ENCODE measurements at places on chromosomes 6 and 20.

DNA sequence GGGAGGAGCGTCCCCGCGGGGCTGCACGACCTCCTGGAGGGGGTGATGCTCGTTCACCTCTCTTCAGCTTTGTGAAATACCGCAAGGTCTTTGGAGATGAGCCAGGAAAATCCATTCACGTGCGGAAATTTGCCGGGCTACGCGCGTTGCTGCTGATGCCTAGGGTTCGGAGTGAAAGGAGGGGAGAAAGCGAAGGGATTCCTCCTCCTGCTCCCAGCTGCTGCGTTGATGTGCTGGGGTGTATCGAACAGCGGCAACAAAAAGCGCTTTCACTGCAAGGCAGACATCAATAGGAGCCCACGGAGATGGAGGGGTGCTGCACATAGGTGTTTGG is 391 bp upstream of the B3GAT2 start:
- no peak for ATAC-seq

DNA sequence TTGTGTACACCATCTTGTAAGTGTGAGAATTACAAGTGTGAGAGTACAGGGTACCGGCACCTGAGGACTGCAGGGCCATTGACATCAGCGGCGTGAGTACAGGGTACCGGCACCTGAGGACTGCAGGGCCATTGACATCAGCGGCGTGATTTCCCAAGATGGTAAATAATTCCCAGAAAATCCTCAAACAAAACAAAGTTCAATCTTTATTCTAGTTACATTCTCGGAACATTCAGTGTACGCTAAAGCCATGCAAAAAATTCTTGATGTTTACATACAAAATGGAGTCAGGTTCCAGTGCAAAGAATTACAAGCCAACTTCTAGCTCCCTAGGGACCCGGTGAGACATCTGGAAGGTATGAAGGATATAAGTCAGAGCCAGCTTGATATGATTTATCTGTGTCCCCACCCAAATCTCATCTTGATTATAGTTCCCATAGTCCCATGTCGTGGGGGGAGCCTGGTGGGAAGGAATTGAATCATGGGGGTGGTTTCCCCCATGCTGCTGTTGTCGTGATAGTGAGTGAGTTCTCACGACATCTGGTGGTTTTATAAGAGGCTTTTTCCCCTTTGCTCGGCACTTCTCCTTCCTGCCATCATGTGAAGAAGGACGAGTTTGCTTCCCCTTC is 172.7 kb downstream of the TTLL2 start:
- ATAC-seq: no peak

- ATAC-seq: no peak
Measured at GRCh38 chr20:38164624-38165088, 414 bp downstream of the TGM2 start.

DNA sequence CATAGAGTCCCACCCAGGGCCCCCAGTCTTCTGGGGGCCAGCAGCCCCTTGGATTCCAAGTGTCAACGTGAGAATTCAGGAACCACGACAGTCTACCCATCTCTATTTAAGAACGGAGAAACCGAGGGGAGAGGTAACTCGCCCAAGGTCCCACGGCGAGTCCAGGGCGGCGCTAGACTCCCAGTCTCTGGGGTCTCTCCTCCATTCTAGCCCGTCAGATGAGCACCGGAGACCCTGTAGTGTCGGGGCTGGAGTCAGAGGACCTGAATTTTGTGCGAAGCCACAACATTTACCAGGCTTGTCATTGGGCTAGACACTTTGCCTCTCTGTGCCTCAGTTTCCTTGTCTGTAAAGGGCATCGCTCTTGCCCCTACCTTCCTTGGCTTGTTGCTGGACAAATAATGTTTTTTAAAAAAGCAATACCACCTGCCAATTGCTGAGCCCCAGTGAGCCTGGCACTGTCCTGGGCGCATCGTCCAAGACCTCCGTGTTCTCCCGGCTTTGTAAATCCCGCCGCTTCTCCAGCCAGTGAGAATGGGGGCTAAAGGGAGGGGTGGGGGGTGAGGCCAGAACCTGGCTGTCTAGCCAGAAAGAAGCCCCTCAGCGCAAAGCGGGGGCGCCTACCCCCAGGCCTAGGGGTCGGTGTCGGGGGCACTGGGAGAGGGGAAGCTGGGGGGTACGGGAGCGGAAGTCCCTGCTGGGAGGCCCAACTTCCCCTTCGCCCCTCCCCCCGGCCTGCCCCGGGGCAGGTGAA is 91.7 kb downstream of the NCR2 start:
- ATAC-seq: no peak

GRCh38 chr6:33675968-33676367 is 35.5 kb downstream of the UQCC2 start:
- ATAC-seq: no peak

DNA sequence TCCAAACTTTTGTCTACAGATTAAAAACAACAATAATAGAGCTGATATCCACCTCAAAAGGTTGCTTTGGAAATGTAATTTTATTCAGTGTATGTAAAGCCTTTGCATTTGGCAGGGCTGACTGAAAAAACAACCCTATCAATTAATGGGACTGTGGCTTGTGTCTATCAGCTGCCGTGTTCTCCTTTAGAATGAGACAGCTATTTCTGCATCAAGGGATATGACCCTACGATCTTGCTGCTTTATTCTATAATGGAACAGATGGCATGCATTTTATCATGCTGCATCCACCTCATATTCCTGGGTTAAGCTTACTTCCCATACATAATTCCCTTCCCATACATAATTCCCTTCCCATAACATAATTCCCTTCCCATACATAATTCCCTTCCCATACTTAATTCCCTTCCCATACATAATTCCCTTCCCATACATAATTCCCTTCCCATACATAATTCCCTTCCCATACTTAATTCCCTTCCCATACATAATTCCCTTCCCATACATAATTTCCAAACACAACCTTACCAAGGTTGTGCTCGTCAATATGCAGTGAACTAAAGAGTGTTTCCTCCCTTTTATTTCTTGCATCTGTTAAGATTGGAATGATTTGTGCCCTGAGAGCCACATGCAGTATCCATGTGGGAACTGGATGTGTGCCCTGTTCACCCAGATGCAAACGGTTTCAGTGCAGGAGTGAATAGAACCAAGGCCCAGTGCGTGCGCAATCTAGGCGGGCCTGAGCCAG is 26.8 kb downstream of the SERPINB6 start:
- ATAC-seq: no peak

GRCh38 chr6:20126789-20127653 is 85.2 kb downstream of the MBOAT1 start:
- ATAC-seq: peak; percentile 83

- ATAC-seq: no peak
Measured at GRCh38 chr6:47524136-47524845, 46.7 kb downstream of the CD2AP start.

DNA sequence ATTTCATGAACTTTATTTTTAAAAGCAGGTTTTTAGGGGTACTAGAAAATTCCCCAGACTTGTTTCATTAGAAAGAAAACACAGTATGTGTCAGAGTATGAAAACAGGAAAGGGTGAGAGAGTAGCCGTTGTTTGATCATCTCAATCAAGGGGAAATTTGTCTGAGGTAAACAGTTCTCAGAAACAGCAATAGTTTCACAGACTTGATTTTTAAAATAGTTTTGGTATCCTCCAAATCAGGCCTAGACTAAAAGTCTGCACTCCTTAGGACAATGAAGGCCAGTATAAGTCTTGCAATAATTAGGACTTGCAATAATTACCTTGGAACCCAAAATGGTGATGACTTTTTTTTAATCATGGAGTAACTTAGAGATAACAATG is 176.6 kb upstream of the TAB2 start:
- ATAC-seq: peak; percentile 80

DNA sequence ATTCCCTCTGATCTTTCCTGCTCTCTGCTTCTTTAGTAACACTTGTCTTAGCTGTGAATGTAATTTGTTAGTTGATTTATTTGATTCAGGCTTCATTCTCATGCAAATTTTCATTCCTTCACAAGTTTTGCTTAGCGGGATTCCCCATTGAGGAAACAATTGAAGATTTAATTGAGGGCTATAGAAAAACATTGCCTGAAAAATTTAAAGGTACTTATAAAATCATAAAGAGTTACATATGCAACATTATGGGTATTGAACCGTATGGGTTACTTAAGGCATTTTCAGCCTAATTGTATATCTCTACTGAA is 11.9 kb upstream of the ZSCAN9 start:
- ATAC-seq: no peak

DNA sequence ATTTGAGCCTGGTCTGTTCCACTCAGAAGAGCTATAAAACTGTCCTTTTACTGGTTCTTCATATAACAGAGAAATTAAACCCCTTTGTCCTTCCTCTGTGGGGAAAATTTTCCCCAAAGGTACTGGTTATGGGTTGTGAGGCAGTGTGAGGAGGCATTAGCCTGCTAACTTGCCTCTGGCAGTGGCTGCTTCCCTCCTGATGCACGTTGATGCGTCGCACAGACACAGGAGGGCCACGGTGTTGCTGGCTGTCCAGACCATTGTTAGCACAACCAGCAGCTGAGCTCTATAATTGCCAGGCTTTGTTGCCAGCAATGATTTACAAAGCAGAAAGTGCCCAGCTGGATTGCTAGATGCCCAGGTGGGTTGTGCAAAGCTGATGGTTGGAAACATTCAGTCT is 10.1 kb downstream of the AAR2 start:
- ATAC-seq: no peak

DNA sequence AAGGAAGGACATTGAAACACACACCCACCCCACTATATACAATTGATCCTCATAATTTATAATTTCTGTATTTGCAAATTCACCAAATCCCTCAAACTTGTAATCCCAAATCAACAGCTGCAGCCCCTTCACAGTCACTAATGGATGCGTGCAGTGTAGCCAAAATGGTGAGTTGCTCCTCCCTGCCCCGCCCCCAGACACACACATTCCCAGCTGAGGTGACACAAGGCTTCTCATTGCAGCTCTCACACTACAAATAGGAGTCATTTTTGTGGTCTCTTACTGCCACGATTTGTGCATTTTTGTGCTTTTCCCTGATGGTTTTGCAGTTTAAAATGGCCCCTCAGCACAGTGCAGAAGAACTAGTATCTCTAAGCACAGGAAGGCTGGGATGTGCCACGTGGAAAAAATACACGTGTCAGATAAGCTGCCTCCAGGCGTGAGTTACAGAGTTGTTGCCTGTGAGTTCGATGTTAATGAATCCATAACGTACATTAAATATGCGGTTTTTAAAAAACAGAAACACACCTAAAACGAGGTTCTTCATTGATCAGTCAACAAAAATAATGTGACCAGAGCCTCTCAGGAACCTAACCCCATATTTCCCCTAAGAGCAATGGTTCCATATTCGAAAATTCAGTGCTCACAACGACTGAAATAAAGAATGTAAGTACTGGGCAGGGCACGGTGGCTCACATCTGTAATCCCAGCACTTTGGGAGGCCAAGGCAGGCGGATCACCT is 8.2 kb downstream of the ATP9A start:
- ATAC-seq: no peak

DNA sequence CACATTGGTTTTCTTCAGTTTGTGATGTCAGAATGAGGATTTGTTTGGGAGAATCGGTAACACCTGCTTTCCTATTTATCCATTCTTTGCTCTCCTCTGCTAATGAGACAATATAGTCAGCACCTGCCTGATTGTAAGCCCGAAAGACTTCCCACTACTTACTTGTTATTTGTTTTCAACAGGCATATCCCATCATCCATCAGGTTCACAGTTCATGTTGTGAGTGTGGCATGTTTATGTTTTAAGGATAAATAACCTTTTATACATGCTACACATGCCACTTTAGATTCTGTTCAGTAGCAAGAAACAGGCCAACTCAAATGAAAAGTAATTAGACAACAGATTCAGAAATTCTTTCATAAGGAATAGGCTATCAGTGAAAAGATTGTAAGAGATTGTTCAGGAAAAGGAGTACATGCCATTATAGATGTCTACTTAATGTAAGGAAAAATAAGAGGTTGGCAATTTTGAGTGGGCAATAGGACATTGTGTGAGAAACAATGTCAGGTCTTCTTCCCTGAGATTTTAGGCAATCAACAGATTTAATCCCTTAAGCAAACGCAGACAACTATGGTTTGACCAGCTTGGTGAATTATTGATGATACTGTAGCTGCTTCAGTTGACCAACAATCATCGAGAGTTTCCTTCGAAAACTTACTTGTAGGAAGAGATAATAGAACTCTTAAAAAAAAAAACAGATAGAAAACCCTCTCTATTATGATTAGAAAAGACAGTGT is 7.9 kb upstream of the GPRC6A start:
- no peak for ATAC-seq

DNA sequence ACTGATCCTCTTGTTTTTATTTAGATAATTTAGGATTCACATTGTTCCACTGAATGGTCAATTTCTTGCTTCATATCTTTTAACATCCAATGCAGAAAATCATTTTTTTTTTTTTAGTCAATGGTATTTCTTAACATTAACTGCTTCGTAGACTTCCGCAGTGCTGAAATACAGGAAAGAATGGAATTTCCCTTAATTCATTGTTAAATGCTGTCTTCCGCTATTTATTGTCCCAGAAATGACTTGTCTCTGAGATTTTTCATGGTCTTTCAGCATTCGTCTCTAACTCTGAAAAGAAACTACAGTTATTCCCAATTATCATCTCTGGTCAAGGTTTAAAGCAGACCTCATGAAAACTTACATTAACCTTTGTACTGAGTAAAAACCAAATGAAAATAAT is 1029.1 kb upstream of the MANEA start:
- no peak for ATAC-seq

GRCh38 chr20:46196990-46197389 is 78.9 kb downstream of the CD40 start:
- ATAC-seq: no peak

DNA sequence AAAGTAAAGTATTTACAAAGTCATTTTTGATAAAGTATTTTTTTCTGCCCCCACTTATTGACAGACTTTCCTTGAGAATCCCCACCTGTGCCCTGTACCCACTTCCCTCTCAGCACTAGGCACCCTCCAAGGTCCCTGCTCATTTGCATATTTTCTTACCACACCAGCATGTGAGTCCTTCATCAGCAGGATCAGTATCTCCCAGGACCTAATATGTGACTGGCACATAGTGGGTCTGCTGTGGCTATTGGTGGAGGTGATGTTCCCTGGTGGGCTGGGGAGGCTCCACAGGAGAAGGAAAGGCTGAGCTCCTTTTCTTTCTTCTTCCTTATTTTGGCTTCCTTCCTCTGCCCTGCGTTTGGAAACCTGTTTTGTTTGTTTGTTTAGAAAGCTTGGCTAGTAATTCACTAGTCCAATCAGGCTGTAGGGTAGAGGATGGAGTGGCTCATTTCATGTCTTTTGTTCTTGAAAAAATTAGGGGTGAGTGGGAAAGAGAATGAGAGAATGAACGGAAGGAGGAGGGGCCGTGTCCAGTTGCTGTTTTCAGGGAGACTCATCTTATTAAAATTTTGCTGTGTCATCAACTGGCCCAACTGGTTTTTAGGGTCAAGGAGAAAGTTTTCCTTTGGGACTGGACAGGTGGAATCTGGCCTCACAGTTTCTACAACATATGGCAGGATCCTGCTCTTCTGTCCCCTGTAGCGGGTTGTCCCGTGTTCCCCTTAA is 2.8 kb upstream of the RNF24 start:
- ATAC-seq: no peak

- no peak for ATAC-seq
Measured at GRCh38 chr6:31438222-31438621, 34.8 kb downstream of the MICA start.

GRCh38 chr6:119514345-119514744 is 164.8 kb upstream of the MAN1A1 start:
- ATAC-seq: no peak
